Adipocyte (in vitro differentiated cells): ENCODE measurements at places on chromosomes 13 and 19.

DNA sequence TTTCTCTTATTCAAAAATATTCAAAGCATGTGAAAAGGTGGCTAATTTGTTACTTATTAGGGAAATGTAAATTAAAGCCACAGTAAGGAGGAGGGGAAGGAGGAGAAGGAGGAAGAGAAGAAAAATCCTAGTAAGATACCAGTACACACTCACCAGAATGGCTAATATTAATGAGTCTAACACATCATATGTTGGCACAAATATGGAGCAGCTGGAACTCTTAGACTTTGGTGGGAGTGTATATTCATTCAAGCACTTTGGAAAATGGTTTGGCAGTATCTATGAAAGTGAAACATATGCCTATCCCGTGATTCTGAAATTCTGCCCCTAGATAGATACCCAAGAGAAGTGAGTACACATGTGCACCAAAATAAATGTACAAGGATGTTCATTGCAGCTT is 38.1 kb upstream of the RGCC start:
- no peak for DNase-seq

DNA sequence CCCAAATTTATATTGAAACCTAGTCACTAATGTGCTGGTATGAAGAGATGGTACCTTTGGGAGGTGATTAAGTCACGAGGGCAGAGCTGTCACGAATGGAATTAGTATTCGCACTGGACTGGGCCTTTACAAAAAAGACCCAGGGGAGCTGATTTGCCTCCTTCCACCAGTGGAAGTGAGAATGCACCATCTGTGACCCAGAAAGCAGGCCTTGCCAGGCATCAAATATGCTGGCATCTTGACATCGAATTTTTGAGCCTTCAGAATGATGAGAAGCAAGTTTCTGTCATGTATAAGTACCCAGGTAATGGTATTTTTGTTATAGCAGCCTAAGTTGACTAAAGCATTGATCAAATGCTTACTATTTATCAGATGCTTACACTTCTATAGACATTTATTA is 373.6 kb downstream of the FGF14 start:
- DNase-seq = no peak

- no peak for DNase-seq
These were observed 29.2 kb downstream of the ZNF45 start for GRCh38 chr19:43905897-43906296.

DNA sequence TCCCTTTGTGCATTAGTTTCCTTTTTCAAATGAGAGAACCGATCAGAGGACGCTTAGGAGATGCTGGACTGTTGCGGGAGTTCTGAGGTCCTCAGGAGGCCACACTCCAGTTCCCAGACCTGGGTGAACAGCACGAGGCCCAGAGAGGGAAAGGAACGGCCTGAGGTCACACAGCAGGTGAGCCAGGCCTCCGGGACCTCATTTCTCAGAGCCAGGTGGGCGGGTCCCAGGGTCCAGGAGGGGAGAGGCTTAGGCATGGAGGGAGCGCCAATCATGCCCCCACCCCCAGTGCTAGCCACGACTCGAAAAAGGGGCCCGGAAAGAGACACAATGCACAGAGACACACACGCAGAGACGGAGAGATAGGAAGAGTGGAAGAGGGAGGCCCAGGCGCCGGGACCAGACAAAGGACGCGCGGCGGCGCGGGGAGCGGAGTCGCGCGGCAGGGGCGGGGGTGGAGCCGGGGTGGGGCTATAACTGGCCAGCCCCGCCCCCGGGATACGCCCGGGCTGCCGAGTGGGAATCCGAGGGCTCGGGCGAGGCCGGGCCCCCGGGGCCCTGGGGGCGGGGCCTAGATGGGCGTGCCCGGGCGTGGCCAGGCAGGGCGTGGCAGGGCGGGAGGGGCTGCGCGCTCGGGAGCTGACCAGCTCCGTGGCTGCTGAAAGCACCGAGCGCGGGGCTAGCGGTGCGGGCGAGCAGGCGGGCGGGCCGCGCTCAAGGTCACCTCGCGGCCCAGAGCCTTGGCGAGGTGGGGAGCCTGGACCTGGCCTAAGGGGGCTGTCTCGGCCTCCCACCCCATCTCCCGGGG is 1.6 kb downstream of the ELAVL3 start:
- DNase-seq = peak; percentile 28

DNA sequence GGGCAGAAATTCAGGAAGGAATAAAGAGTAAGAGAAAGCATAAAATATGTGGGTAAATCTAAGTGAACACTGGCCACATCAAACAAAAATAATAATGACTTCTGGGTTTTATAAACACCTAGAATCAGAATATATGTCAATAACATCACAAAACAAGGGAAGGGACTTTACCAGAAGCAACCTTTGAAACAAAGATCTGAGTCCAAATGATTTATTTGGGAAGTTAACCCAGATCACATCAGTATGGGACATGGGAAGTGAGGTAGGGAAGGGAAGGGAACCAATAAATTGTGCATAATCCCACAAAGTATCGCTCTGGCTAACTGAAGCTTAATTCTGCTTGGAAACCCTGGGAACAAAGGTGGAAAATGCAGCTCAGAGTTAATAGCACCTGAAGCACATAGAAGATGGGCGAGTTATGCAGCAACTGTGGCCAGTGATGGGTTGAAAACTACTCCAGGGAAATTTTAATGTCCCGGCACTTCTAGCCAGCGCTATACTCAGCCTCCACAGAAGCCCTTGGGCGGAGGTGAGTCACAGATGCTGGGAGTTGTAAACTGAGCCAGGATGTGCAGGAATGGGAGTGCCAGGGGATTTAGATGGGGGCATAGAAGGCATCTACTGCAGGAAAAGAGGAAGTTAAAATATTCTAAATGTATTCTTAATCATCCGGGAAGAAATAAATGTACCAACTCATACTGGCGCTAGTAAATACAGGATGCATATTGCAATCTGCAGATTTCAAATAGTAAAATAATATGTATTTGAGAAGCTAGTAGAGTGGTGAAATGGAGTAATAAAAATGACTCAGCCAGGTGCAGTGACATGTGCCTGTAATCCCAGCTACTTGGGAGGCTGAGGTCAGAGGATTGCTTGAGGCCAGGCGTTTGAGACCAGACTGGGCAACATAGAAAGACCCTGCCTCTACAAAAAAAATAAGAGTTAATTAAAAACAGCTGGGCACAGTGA is 34.2 kb upstream of the CEBPG start:
- no peak for DNase-seq

- no peak for DNase-seq
These were observed 53.7 kb downstream of the CYSLTR2 start for GRCh38 chr13:48707405-48707804.

DNA sequence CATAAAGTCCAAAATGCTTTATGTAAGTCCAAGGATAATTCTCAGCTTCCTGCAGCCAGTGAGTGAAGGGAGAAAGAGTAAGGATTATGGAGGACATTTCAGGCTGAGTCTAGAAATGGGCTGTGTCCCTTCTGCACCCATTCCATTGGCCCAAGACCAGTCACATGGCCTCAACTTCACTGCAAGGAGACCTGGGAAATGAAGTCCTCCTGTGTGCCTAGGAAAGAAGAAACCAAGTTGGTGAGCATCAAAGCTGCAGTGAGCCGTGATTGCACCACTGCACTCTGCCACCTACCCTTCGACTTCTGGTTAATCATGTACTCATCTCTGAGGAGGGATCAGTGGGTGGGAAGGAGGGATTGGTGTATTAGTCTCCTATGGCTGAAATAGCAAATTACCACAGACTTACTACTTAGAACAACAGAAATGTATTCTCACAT is 3.6 kb upstream of the CD37 start:
- peak; percentile 23 for DNase-seq

- DNase-seq = peak; percentile 67
These were observed 34.4 kb downstream of the PIP5K1C start for GRCh38 chr19:3665681-3666544.

DNA sequence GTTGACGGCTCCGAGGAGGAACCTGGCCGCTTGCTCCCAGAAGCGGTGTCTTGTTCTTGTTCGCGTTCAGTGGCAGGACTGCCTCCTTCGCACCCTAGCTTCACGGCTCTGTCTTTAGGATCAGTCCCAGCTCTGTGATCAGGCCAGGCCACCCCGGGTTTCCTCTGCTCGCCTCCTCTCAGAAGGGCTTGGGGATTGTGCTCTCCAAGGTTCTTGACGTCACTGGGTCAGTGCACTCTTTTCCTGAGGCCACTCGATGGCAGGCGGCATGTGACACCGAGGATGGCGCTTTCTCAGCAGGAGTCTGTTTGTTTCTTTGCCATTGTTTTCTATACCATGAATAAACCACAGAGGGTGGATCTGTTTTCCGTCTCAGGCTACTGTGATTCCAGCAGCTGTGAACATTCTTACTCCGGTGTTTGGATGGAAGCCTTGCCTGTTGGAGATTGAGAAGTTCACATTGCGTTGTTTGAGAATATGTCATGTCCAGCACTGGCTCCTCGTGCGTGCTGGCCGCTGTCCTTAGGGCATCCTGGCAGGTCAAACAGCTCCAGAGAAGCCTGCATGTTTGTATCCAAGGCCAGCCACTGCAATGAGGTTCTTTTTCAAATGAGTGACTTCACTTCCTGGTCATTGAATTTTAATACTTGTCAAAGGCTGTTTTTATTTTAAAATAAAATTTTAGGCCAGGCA is 44.5 kb downstream of the SLC7A9 start:
- DNase-seq = no peak

DNA sequence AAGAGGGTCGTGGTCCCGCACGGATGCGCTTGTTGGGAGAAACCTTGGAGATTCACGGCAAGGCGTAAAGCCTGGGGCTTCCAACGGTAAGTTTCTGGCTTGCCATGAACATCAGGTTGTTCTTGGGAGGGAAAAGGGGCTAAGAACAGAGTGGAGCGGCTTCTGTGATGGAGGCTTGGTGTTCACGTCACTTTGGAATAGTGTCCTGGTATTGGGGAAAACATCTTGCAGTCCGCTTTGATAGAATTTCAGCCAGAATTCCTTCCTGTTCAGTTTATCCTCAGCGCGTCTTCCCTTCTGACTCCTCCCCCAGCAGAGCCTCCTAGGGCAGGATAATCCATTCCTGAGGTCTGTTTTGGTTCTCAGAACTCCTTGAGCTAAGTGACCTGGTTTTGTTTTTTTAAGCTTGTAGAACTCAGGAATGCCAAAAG is 2.0 kb downstream of the KCTD15 start:
- peak; percentile 48 for DNase-seq

DNA sequence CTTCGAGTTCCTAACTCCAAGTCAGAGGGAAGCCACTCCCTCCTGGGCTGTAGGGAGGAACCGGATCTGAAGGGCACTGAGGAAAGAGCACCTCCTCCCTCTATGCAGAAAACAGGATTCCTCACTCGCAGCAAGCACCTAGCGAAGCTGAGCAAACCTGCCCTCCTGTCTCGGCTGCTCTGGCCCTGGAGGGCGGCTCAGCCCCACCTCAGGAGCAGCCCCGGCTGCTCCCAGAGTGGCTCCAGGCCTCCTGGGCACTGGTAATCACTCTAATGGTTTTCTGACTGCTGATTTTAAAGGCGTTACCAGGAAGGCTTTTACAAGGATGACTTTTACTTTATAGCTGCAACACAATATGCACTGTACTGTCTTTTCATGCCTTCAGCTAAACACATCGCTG is 312.5 kb downstream of the TEX29 start:
- DNase-seq = no peak

DNA sequence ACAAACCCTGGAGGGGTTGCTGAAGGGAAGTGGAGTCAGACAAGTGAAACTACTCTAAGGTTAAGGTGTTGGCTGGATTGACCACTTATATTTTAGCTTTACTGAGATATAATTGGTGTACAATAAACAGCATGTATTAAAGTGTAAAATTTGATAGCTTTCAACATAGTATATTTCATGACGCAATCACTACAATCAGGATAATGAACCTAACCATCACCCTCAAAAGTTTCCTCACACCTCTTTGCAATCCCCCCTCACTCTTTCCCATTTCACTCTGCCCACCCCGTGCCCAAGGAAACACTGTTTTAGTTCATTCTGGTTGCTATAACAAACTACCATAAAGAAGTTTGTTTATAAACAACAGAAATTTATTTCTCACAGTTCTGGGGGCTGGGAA is 508.0 kb downstream of the FGF9 start:
- no peak for DNase-seq

GRCh38 chr19:19321141-19321577 is 530 bp downstream of the MAU2 start:
- DNase-seq = peak; percentile 52

DNA sequence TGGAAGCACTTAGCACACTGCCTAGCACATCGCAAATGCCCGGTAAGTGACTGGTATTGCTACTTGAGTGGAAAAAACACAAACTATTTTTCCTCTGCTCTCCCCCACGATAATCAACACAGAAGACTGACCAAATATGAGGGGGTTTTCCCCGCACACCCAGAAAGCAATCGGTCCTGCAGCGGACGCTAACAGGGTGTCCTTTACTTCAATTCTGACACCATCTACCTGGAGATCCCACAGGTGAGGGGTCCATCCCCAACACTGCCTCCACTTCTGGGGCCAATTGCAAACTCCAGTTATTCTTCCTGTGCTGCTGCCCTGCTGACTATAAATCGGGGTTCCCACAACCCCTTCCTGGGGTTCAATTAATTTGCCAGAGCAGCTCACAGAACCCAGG is 26.2 kb upstream of the PLEKHF1 start:
- no peak for DNase-seq

- peak; percentile 16 for DNase-seq
These were observed 85.4 kb upstream of the KLF12 start for GRCh38 chr13:74219566-74219965.

DNA sequence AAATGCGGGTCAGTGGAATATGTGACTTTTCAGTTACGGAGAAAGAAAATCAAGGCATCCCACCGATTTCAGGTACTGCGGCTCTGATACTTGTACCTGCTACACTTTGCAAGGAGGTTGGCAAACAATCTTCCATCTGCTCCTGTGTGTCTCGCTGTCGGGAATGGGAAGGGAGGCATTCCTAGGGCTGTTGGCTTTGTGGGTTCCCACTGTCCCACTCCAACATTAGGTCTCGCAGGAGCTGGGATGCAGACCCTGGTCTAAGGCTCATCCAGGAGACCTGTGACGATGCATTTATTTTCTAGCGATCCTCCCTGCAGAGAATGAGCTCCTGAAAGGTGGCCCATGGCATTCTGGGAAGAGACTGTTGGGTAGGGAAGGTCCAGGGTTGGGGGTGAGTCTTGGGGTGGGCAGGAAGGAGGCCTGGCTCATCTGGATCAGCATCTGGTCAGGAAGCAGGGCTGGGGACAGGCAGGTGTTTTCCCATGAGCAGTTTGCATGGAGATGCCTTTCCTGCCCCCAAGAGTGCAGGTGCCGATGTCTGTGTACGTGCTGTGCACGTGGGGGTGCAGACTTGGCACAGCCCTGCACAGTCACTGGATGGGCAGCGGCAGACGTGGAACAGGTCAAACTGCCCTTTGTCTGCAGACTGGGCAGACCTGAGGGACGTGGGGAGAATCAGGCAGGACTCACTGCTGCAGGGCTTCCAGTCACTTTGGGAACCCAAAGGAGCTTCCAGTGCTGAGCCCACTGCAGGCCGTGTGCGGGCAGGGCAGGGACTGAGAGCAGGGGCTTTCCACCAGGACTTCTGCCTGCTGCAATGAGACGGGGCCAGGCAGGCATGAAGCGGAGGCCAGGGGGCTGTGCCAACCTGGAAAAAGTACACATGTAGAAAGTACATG is 152.4 kb downstream of the TEX29 start:
- no peak for DNase-seq

- no peak for DNase-seq
These were observed 351.1 kb downstream of the DCT start for GRCh38 chr13:94128430-94128829.

GRCh38 chr13:67390462-67391086 is 160.4 kb upstream of the PCDH9 start:
- DNase-seq = no peak
